ENCODE measurements at places on chromosomes 11 and 22.

DNA sequence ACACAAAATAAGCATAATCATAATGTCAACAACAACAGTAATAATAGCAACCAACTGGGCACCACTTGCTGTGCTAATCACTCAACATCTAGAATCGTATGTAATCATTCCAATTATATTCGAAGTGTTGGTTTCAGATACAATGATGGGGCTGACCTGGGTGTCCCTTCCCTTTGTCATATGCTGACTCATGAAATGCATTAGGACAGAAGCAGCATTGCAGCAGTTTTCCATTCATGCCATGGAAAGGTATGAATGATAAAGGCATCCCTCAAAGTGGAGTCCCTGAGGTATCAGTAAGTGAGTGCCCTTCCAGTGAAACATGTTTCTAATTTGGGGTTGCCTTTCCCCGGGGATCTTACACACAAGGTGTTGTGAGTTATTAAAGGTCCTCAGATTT lies 46.3 kb upstream of the ANO3 start:
- no peak overlapping the region for H3K27ac ChIP-seq
- DNase-seq: no peak
- H3K27me3 ChIP-seq: no peaks in the 10 kb centered on the region
- no peaks in the 10 kb centered on the region for H3K36me3 ChIP-seq
- H3K4me3 ChIP-seq: no peak overlapping the region

DNA sequence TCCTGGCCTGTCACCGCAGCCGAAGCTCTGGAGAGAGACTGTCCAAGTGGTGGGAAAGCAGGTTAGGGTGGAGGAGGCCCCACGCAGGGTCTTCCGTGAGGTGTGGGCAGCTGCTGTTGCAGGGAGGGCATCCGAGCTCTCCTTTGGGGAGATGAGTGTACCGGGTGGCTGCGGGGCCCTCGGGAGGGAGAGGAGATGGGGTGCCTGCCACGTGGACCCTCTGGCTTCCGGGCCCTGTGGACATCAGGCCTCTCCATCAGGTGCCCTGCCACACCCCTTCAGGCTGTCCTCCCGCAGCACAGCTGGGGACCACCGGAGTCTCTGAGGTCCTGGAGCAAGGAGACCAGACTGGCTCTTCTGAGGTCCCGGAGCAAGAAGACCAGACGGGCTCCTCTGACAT lies 1.7 kb downstream of the PTDSS2 start:
- H3K27ac ChIP-seq: no peak overlapping the region
- H3K4me3 ChIP-seq: no peak overlapping the region
- DNase-seq: no peak
- H3K36me3 ChIP-seq: no peaks in the 10 kb centered on the region
- H3K4me1 ChIP-seq: peaks cover 27% of the 10 kb centered on the region

DNA sequence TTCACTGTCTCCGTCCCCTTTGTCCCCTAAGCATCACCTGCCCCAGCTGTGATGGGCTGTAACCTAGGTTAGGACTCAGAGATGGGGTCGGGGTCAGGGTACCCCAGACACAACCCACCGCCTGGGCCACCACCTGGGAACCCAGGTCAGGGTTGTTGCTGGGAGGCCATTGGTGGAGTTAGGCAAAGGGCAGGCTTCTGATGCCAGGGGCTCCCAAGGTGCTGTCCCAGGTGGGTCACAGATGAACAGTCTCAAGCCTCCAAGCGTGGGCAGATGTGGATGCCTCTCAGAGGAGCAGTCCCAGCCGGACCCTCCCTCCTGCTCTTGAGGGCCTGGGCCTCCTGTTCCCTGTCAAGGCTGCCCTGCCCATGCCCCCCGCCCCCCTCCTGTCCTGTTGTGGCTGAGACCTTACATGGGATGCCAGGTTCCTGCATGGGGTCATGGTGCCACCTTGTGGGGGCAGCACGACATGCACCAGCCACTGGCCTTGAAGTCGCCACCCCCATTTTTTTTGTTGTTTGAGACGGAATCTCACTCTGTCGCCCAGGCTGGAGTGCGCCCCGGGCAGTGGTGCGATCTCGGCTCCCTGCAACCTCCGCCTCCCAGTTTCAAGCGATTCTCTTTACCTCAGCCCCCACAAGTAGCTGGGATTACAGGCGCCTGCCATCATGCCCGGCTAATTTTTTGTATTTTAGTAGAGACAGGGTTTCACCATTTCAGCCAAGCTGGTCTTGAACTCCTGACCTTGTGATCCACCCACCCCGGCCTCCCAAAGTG lies 12.1 kb downstream of the GATD1 start:
- H3K4me1 ChIP-seq: peaks cover 8% of the 10 kb centered on the region
- peak; percentile 65 for DNase-seq
- no peaks in the 10 kb centered on the region for H3K36me3 ChIP-seq
- H3K27ac ChIP-seq: no peak overlapping the region
- H3K4me3 ChIP-seq: no peak overlapping the region
- H3K27me3 ChIP-seq: no peaks in the 10 kb centered on the region

DNA sequence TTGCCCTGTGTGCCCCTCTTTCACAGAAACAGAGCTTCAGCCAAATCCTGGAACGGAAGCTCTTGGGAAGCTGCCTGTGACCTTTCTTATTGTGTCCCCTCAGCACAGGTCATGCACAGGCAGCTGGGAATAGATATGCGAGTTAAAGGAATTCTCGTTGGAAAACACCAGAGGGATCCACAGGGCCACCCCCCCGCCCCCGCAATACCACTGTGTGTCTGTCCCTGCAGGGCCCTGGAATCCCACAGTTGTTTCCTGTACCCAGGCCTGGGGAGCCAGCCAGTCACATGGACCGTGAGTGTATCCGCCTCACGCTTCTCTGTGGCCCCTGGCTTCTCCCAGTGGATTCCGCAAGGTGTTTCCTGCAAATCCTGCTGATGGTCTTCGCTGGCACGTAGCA lies 29.0 kb downstream of the TIMP3 start:
- H3K27ac ChIP-seq: no peak overlapping the region
- no peaks in the 10 kb centered on the region for H3K36me3 ChIP-seq
- DNase-seq: no peak
- no peaks in the 10 kb centered on the region for H3K27me3 ChIP-seq

DNA sequence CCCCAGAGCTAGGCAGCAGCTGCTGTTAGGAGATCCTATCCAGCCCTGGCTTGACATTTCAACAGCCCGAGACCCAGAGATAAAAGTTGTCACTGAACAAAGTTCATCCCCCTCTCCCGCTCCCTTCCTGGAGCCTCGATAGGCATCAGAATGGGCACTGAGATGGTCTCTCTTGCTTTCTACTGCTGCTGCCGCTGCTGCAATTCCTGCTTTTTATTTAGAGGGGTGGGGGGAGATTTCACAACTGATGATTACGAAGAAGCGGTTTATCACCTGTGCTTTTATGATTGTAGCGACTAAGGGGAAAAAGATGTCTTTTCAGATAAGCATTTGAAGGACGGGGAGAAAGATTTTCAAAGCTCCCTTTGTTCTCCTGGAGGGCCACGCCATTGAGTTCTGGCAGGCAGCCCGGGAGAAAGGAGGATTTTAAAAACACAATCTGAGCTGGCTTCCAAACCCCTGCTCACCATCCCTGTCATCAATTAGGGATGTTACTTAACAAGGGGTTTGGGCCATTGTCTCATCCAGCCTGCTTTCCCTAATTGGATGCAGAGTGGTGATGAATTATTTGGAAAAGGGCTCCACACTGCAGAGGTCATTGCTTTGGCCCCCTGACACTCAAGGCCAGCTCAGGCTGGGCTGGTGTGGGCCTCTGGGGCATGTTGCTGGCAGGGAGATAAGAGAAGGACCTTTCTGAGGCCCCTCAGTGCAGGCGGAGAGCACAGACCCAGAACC lies 344.7 kb downstream of the BUD13 start:
- peaks cover 19% of the 10 kb centered on the region for H3K4me1 ChIP-seq
- H3K27ac ChIP-seq: peak overlapping the region; percentile 76
- no peak overlapping the region for H3K4me3 ChIP-seq
- no peaks in the 10 kb centered on the region for H3K27me3 ChIP-seq

DNA sequence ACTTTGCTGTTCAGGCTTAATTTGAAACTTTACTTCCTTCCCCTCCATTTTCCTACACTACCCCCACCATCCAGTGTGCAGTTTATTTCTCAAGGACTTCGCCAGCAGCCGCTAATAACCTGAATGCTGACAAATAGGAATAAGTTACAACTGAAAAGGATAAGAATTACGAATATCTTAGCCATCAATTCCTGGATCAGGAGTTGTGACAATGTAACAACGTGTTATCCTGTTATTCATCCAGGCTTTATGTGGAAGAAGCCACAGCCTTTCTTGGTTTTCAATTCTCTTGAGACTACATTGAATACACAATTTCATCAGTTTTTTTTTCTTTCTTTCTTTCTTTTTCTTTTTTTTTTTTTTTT lies 5.9 kb downstream of the HBG1 start:
- H3K4me1 ChIP-seq: no peaks in the 10 kb centered on the region
- DNase-seq: no peak
- H3K27ac ChIP-seq: no peak overlapping the region
- H3K36me3 ChIP-seq: no peaks in the 10 kb centered on the region

GRCh38 chr11:116598036-116598435 lies 174.8 kb downstream of the BUD13 start:
- peaks cover 20% of the 10 kb centered on the region for H3K27me3 ChIP-seq
- no peak overlapping the region for H3K27ac ChIP-seq
- no peak overlapping the region for H3K4me3 ChIP-seq
- no peaks in the 10 kb centered on the region for H3K36me3 ChIP-seq
- no peaks in the 10 kb centered on the region for H3K4me1 ChIP-seq

GRCh38 chr22:41398921-41399320 lies 17.2 kb downstream of the TEF start:
- H3K4me3 ChIP-seq: no peak overlapping the region
- peaks cover 16% of the 10 kb centered on the region for H3K4me1 ChIP-seq
- no peaks in the 10 kb centered on the region for H3K36me3 ChIP-seq
- no peaks in the 10 kb centered on the region for H3K27me3 ChIP-seq
- H3K27ac ChIP-seq: peak overlapping the region; percentile 74

- no peaks in the 10 kb centered on the region for H3K36me3 ChIP-seq
- no peaks in the 10 kb centered on the region for H3K27me3 ChIP-seq
- peaks cover 13% of the 10 kb centered on the region for H3K4me1 ChIP-seq
- H3K27ac ChIP-seq: peak overlapping the region; percentile 87
Measured at GRCh38 chr22:45460288-45461109, 42.2 kb upstream of the FBLN1 start.
